ENCODE measurements at places on chromosomes 7 and 10.

DNA sequence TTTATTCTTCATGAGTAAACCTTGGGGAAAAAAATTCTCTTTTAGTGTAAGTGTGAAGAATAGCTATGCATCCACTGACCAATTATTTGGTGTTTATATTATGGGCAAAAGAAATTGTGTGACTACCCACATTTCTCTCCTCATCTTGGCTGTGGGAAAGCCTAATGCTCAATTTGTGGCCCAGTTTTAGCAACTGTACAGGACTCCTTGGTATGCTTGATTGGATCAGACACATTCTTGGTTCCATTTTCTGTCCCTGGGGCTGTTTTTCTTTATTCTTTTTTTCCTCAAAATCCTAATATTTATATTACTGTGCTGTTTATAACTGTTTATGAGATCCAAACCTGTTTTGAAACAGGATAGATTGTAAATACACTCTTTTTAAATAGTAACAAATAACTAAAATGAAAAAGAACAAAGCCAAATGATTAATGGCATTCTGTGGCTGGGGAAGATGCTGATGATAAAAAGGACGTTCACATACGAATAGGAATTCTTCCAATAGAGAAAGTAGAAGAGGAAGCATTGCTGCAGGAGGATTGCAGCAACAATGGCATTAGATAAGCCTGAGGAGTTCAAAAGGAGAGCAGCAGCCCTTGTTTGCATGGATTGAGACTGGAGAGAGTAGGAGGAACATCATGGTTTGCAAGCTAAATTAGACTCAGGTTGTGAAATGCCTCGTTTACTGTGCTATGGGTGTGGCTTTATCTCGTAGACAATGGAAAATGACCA, 580.5 kb downstream of the INHBA start:
- DNase-seq = no peak

DNA sequence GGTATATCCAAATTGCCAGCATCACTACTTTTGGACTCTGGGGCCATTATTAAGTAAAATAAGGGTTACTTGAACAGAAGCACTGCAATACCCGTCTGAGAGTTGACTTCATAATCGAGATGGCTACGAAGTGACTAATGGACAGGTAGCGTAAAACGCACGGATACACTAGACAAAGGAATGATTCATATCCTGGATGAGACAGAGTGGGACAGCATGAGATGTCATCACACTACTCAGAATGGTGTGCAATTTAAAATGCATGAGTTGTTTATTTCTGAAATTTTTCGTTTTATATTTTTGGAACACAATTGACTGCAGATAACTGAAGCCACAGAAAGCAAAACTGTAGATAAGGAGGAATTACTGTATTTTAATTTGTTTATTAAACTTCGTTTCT, 421.5 kb upstream of the LRGUK start:
- no peak for DNase-seq

- no peak for DNase-seq
These were observed 74.5 kb downstream of the CCDC6 start for GRCh38 chr10:59831658-59832503.

DNA sequence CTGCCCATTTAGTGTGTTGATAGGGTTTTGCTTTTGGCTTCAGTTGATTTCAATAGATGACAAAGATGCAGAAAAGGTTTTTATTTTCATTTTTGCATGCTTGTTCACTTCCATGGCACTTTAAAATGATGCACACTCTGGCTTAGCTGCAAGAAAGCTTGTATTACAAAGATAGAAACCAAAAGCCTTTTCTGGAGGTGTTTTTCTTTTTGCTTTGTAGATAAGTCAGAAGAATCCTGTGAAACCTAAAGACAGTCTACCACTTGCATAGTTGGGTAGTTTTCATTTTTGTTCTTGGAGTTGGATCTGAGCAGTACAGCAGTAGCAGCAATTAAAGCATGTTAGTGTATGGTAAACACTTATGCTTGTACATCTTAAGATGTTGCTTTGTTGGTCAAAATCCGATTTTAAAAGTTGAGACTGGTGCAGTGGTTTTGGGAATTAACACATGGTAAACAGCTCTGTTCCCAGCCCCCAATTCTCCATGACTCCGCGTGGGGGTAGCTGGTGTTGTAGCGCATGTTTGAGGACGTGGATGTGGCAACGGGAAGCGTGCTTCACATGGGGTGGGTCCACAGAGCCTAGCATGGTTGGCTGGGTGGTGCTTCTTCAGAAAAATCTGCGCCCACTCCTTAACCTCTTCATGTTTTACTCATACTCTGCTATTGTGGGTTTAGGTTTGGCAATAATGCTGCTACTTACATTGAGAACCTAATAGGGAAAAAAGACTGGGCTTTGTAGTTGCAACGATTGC, 19.8 kb downstream of the CCNY start:
- DNase-seq = no peak

GRCh38 chr7:85887133-85887532, 700.3 kb upstream of the SEMA3D start:
- no peak for DNase-seq

GRCh38 chr10:79057481-79058275, 11.1 kb upstream of the ZMIZ1 start:
- DNase-seq = no peak

DNA sequence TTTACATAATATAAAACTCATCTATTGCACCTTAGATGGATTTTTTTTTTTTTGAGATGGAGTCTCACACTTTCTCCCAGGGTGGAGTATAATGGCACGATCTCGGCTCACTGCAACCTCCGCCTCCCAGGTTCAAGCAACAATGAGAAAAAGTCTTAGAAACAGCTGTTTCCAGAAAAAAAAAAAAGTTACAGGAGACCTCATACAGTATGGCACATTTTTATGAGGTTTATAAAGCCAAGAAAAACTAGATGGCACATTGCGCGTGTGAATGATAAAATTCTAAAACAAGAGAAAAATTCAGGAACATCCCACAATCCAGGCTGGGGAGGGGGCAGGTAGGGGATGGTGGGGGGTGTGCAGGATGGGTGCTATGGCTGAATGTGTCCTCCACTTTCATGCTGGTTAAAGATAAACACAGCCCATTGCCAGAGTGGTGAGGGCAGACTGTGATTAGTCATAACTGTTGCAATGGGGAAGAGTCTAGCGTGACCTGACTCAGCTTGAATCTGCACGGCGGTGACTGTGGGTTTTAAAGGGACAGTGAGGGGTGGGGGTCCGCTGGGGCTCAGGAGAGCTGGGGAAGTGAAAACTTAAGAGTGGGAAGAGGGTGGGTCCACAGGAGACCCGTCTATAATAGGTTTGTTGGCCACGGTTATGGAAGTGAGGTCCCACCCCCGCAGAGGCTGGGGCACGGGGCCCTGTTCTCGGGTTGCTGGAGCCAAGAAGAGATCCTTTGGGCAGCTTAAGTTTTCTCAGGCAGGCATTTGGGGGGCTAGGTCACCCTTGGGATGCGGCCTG, 11.9 kb upstream of the LRRC27 start:
- no peak for DNase-seq

DNA sequence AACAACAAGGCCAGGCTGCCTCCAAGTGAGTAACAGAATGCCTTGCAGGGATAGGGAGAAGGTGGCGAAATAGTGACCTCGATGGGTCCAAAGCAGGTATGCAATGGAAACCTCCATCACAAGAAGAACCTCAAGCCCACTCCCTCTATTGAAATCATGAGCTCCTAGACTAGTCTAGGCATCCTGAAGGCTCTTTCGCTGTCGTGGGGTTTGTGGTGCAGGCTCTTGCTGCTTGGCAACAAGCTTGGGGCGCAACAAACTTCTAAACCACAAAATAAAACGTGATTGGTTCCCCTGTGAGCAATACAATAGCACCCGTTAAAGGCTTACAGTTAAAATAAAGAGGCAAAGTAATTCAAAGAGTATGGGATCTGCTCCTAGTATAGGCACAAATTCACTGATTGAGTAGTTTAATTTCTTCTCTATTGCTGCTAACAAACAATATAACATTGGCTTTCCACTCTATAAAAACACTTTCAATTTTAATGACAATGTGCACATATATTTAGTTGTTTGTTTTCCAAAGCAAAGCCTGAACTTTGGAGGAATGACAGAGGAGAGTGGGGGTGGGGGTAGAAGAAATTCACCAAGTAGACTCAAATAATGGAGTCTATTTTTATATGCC, 64.1 kb downstream of the C10orf67 start:
- DNase-seq = no peak

All from cortex of kidney (tissue), 1 donor.